Ecto neural progenitor cell (in vitro differentiated cells): ENCODE measurements at places on chromosomes 6 and 20.

GRCh38 chr20:61345656-61346055 lies 93.6 kb downstream of the CDH4 start:
- no peak for DNase-seq

- no peak for DNase-seq
Observed at GRCh38 chr20:42474646-42475045, 715.1 kb downstream of the PTPRT start.

GRCh38 chr6:111565326-111566221 lies 40.1 kb downstream of the TRAF3IP2 start:
- no peak for DNase-seq

- no peak for DNase-seq
Observed at GRCh38 chr20:52082612-52083011, 109.0 kb downstream of the ZFP64 start.
